T-helper 2 cell (primary cell): ENCODE measurements at places on chromosomes 2 and 18.

GRCh38 chr18:4450065-4450658, 4.9 kb downstream of the DLGAP1 start:
- no peak for DNase-seq

DNA sequence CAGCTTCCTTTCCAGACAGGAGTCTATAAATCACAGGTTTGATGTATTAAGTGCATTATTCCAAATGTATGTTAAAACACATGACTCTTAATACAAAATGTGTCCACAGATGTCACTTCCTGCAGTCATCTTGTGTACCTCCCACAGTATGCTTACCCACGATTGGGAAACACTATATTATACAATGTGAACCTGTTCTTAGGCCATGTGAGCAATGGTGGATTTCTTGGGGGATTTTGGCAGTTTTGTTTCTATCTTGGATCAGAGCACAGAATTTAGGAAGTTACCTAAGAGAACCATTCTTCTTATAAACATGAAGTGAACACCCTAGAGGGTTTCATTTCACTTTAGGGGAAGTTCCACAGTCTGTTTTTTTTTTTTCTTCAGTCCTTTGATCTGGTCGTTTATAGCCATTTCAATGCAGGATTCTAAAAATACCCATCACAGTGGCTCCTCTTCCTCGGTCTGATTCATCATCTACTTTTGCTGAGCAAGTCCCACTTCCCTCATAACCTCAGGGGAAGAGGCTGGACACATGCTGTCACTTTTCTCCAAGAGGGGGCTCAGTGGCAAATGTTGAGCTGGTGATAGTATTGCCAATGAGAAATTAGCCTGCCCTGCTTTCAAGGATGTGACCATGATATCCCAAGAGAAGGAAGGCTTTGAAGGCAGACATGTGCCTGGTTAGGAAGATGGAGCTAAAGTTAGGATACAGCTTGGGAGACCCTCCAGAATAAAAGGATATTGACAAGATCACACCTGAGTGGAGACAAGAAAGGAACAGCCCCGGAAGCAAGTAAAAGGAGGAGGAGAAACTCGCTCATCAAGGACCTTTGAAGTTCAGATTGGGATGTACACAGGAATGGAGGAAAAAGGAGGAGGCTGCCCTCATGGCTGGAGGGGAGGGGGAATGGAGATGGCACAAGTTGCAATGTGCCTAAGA, 22.6 kb downstream of the PLEK start:
- peak; percentile 18 for DNase-seq

- DNase-seq, result no peak
Observed at GRCh38 chr2:170396799-170397459, 219.0 kb downstream of the MYO3B start.

GRCh38 chr18:67131498-67131897, 385.0 kb downstream of the DSEL start:
- no peak for DNase-seq

GRCh38 chr18:62797329-62797728, 82.0 kb downstream of the PHLPP1 start:
- no peak for DNase-seq

DNA sequence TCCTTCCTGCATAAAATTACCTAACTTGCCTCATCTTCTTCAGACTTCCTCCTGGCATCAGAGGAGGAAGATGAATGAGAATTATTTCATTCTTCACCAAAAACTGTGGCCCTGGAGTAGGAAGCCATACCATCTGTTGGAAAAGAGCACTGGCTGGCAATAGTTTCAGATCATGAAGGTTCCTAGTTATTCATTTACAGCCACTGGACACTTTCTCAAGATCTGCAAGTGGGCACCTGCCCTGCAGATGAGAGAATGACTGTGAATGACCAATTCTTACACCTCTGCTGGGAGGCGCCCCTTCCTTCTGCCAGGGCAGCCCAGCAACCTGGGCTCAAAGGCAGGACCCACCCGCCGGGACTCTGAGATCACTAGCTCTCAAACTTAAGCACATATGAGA, 13.0 kb downstream of the DIPK1C start:
- DNase-seq, result no peak

- DNase-seq, result no peak
Observed at GRCh38 chr2:162021516-162022058, 52.4 kb downstream of the DPP4 start.
